ENCODE measurements at places on chromosomes 3 and 15. TPM values are rescaled to one million over a fixed set of nuclear protein-coding genes. Genes with fewer than 3 reads are reported as not detected.

The PP2D1 gene
- total RNA-seq: not detected

The UBR1 gene
- 21.5 TPM for total RNA-seq

The CLDN18 gene
- total RNA-seq: not detected

The KLHL40 gene
- not detected for total RNA-seq

The RBP2 gene
- total RNA-seq: not detected

The CPEB1 gene
- total RNA-seq: 1.6 TPM

The NOX5 gene
- 0.23 TPM for total RNA-seq

The ACAN gene
- not detected for total RNA-seq

The RPL39L gene
- 86.2 TPM for total RNA-seq

The MYLK gene
- not detected for total RNA-seq

The TF gene
- not detected for total RNA-seq

The STAC gene
- total RNA-seq: 11.3 TPM

The SLC38A3 gene
- total RNA-seq: 0.27 TPM

The P2RY12 gene
- total RNA-seq: not detected

The STRA6 gene
- total RNA-seq: 0.17 TPM

The MGLL gene
- total RNA-seq: 2.0 TPM

The TMEM40 gene
- 0.72 TPM for total RNA-seq

GRCh38 chr3:24138876-24139256 is 193.8 kb downstream of the NR1D2 start:
- DNase-seq: no peak

- DNase-seq: no peak
Observed at GRCh38 chr15:72365844-72366243, 10.0 kb downstream of the HEXA start.

- no peak for DNase-seq
Observed at GRCh38 chr15:38021259-38021658, 86.8 kb downstream of the TMCO5A start.

- peak; percentile 64 for DNase-seq
Observed at GRCh38 chr3:48232734-48233133, 8.2 kb upstream of the ZNF589 start.

DNA sequence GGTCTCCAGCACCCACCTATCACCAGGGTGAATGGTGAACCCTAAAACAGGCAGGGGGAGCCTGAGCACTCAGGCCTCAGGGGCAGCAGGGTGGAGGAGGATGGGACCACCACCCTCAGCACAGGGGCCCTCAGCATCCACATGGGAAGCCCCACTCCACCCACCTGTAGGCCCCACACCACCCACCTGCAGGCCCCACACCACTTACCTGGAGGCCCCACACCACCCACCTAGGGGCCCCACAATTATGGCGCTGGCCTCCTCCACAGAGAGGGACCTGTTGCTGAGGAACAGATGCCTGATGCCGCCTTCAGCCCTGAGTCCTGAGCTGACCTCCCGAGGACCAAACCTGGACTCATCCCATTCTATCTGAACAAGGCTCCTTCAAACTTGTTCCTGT is 46.7 kb downstream of the HMCES start:
- no peak for DNase-seq

- no peak for DNase-seq
Observed at GRCh38 chr15:84922530-84922929, 38.1 kb downstream of the SLC28A1 start.

DNA sequence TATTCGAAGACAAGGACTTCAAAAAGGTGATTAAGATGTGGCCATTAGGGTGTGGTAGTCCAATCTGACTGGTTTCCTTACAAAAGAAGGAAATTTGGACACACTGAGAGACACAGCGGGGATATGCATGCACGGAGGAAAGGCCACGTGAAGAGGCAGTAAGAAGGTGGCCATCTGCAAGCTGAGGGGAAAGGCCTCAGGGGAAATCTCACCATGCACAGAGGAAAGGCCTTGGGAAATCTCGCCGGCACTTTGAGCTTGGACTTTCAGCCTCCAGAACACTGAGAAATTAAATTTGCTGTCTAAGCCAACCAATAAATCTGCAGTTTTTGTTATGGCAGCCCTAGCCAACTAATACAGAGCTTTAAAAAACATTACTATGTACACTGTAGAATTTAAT is 78.8 kb downstream of the DLG1 start:
- DNase-seq: no peak

- peak; percentile 72 for DNase-seq
Observed at GRCh38 chr15:76905013-76905839, at the start of gene SCAPER. Gene SCAPER (minus strand): TSS chr15:76905340. CDS start chr15:76883817, 21,523 bp downstream.

- DNase-seq: peak; percentile 39
Observed at GRCh38 chr15:39127925-39128617, 452.8 kb upstream of the THBS1 start.

DNA sequence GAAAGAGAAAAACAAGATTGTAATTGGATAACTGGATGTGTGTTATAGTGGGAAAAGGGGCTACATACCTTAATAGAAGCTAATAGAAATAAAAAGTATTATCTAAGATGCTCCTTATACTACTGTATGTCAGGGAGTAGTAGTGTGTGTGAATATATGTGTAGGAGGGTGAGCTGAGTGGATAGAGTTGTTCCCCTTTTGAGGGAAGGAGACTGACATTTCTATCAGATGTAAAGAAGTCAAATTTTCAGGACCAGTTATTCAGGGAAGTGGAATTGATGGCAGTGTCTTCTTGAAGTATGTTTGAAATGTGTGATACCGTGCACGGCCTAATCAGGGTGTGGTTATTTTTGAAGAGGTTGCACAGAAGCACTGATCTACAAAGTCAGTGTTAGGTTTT is 49.1 kb downstream of the PCOLCE2 start:
- DNase-seq: no peak

DNA sequence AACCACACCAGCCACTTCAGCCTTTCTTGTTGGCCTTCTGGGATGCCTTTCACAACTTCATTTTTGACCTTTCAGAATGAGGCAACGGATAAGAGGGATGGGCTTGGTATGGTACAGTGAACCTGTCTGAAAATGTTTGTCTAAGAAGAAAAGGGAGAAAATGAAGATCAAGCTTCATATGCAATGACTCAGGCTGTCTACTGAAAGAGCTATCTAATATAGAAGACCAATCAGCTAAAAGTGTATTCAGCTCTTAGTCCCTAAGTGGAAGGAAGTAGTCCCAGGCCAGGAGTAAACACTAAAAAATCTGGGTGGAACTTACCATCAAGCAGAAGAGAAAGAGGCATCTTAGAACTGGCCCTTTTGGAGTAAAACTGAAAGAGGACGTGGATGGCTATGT is 12.2 kb upstream of the UPK1B start:
- no peak for DNase-seq

GRCh38 chr3:53078656-53079055 is 32.8 kb upstream of the SFMBT1 start:
- DNase-seq: no peak

- peak; percentile 36 for DNase-seq
Observed at GRCh38 chr15:41945221-41945620, 27.1 kb downstream of the EHD4 start.

- DNase-seq: no peak
Observed at GRCh38 chr3:146540236-146540635, 4.2 kb downstream of the PLSCR1 start.

GRCh38 chr3:115644391-115644790 is 21.1 kb downstream of the GAP43 start:
- no peak for DNase-seq

GRCh38 chr3:187718802-187719201 is 16.4 kb upstream of the RTP2 start:
- no peak for DNase-seq

DNA sequence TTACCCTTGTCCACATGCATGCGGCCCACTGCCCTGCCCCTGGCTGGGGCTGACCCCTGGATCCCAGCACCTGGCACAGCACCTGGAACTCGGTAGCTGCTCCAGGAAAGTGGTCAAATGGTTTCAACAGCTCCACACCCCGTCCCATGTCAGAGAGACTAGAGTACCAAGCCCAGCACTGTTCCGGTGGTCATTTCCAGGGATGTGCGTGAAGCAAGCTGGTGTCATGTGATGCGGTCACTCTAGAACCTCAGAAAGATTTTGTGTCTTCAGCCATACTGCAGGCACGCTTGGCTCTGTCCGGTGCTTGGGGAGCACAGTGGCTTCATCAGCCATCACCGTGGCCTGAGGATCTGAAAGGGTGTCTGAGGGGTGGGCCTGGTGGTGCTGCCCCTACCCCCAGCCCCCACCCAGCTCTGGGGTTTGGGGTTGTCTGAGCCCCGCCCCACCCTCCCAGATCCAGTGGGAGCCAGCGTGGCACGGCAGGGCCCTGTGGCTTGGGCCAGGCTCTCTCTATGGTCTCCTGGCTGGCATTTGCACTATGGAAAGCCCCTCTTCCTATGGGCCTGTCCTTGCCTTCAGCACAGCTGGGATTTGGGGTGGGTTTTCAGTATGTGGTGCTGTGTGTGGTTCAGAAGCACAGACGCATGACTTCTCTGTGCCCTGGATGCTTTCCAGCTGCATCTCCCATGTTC is 15.3 kb downstream of the APBA2 start:
- no peak for DNase-seq

DNA sequence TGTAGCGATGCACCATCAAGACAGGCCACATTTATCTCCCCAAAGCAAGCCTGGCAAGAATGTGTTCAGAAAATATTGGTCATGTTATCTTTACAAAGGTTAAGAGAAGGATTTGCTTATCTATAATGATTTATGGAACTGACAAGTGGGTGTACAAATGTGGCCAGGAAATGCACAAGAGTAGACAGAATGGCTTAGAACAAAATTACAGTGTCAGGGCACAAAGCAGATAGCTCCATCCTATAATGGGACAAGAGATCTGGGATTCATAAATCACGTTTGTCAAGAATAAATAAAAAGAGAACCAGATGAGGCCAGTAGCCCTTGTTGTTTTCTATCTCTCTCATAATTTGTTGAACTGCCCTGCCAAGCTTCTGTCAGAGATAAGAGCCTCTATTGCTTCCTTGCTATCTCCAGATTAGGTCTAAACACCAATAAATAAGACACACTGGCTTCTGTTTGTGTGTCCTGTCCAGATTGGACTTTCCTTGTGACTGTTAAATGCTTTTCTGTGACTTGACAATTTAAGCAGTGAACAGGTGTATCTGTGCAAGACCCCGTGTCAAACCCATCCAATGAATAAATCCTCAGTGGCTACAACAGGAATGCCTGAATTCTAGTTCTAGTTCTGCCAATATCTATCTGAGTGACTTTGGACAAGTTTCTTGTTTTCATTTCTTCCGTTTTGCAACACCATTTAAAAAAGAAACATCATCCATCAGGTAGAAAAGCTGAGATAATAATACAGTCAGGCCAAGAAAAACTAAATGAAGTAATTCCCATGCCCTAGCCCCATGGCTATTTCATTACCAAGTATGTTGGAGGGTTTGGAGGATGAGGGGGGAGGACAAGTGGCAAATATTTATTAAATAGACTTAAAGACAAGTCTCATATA is 157.2 kb downstream of the DCLK3 start:
- no peak for DNase-seq

- no peak for DNase-seq
Observed at GRCh38 chr3:107718547-107718946, 195.8 kb downstream of the BBX start.

DNA sequence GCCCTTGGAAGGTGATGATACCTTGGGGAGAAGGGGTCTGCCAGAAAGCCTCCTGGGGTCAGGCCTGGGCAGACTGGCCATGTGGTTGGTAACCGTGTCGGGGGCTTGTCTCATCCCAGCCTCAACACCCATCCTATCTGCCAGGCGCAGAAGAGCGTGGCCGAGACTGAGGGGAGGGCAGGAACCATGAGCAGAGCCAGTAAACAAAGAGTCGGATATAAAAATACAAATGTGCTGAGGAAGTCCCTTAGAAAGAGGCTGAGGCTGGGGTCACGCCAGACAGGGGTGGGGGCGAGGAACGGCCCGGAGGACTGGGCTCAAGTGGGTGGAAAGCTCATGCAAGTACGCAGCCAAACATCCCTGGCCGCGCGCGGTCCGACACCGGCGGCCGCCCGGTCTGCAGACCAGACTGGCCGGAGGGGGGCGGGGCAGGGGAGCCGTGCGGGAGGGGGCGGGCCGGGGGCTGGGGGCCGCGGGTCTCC is 1.9 kb downstream of the CAMK2N2 start:
- DNase-seq: no peak

DNA sequence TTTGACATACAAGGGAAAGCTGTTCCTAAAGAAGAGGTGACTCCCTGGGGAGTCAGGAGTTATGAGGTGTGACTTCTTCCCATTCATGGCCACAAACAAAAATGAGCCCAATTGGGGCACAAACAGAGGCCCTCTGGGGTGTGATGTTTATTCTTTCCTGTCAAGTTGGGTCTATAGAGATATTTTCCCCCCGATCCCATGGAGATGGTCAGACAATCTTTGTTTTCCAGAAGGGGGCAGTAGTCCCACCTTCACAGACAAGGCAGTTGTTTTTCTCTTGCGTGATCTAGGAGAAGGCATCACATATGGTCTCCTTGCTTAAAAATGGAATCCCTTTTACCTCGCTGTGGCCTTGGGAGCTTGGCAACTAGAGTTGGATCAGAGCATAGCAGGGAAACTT is 110.3 kb downstream of the MFSD1 start:
- no peak for DNase-seq

DNA sequence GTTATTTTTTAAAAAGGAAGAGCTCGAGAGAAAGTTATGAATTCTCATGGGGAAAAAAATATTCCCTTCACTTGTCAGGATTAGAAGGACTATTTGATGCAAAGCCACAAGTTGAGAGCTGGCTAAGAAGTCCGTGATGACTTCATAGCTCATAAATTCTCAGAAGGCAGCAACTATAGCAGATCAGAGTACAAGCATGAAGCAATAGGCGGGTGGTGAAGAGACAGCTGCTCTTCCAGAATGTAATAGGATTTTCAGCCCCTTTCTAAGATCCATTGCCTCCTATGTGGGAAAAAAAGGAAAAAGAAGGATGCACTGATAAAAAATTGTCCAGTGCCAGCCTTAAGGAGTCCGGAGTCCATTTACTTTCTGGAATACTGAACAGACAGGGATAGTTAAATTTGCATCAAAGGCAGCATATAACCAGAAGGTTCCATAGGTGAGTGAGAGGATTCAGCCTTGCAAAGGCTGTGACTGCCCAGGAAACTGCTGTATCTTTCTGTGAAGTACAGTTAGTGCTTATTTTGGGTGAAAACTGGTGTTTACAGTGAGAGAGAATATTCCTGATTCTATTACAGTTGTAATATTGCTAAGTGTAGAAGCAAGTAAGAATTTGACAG is 929.5 kb upstream of the ALCAM start:
- DNase-seq: no peak

DNA sequence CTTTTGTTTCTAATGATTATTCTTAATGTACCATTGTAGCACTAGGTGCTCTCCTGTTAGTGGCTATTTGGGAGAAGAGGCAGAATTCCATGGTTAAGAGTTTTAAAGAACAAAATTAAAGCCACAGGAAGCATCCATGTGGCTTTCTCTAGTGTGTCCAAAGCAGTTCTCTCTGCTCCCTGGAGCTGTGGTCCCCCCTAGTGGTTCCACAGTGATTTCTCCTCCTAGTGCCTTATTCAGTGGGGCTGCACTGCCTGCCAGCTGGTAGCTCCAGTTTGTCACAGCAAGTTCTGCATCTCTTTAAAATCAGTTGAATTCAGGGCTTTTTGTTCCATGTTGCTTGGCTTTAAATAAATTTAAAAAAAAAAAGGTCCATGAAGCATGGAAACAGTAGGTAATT is 39.6 kb upstream of the FAM98B start:
- DNase-seq: peak; percentile 20

Measured in NCI-H460 (cell line).